ENCODE measurements at places on chromosomes 2 and 18.

DNA sequence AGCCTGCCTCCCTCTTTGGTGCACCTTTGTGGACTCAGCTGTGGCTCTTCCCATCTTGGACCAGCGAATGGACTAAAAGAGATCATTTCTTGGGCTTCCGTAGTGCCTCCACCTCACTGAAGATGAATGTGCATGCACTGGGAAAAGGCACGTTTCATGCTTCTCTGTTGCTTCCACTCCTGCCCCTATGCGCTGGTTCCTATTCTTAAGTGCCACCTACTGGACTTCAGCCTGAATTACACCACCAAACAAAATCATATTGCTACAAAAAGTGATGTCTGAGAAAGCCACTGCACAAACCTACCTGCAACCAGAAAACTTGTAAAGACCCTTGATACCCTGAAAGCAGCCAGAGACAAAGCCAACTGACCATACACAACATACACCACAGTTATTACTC is 695.6 kb downstream of the TSN start:
- DNase-seq: no peak

DNA sequence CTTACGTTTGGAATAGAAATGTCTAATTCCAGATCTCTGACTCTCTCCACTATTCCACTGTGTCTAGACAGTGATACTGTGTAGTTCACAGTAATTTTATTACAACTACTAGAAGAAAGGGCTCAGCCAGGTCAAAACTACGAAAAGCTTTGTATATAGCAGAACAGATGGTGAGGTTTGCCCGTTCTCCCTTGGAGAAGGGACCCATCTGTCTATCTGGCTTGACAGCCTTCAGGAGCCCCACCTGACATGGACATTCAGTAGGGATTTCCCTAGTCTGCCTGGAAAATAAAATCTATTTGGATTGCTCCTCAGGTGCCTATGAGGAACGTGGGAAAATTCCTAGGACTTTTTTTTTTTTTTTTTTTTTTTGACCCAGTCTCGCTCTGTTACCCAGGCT is 435.4 kb downstream of the NRXN1 start:
- DNase-seq: no peak

DNA sequence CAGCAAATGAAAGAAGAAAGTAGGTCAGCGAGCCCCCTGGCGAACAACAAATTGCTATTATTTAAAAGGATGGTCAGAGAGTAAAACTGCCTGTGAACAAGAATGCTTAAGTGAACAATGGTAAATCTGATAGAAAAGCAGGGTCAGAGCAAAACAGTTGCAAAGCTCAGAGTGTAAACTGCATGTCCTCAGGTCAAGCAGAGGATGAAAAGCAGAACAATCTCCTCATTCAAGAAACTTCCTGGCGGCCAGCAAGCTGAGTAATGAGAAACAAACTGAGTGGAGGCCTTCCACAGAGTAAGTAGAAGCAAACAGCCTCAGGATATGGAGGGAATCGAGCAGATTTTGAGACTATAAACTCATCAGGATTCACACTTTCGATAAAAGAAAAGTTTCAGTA is 117.9 kb downstream of the PPP1R1C start:
- DNase-seq: no peak

DNA sequence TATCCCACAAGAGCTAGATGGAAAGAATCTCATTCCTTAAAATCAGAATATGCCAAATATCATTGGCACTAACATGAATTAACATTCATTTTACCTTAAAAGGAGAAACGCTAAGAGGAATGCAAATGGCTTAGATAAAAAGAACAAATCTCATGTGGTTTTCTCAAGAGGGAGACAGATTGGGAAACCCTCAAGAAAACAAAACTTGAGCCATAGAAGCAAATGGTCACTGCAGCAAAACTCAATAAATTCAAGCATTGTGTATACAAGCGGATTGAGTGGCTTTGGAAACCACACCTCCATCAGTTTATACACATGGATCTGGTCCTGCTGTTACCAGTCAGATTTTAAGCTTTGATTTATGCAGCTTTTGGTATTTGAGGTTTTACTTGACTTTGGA is 1331.8 kb upstream of the ZEB2 start:
- no peak for DNase-seq

- DNase-seq: no peak
These were observed 270.3 kb upstream of the PARD3B start for GRCh38 chr2:204274991-204275390.

DNA sequence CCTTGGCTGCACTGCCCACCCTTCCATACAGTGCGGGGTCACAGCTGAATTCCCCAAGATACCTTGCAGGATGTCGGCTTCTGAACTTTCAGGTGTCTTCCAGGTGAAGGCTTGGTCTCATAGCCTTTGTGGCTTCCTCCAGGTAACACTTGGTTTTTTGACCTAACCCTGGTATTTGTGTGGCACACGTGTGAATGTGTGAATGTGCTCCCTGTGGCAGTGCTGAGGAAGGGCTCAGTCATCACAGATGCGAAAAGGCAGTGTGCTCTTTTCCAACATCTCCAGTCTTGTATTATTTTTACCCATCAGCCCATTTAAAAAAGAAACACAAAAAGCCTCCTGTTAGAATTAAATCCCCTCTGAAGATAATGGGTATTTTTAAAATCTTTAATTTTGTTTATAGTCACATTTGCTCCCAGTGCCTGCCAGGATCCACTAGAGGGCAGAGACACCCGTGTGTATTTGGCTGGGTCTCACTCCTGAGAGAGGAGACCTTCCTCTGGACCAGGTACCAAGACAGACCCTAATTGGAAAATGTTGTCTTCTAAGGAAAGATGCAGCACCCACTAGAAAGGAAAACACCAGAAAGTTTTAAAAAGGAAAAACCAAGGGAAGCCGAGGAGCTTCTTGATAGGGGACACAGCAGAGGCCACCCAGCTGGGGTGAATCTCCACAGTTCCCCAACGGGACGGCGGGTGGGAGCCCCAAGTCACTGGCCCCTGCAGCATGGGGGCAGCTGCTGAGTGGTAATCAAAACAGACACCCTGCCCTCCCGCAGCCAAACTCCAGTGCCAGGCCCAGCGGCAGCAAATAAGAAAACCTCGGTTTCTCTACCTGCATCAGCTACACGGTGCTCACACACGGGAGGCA is 27.7 kb downstream of the FAM110C start:
- DNase-seq: no peak

DNA sequence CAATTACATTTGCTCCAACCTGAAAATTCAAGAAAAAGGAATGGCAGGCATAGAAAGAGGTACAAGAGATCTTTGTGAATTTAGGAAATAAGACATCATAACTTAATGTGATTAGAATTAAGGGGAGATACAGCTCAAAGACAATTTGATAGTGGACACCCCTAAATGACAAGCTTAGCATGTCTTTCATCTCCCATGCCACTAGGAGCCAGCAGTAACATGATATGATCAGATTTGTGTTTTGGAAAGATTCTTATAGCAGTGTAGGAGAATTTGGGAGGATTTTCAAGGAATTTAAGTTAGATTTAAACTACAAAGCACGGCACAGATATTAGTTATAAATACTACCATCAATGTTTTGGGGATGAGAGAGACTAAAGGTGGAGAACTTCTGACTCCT is 340.8 kb downstream of the RDH14 start:
- DNase-seq: no peak

GRCh38 chr2:52810460-52810859 is 957.1 kb upstream of the CHAC2 start:
- DNase-seq: no peak

- DNase-seq: no peak
These were observed 137.5 kb downstream of the CTIF start for GRCh38 chr18:48676346-48676745.

DNA sequence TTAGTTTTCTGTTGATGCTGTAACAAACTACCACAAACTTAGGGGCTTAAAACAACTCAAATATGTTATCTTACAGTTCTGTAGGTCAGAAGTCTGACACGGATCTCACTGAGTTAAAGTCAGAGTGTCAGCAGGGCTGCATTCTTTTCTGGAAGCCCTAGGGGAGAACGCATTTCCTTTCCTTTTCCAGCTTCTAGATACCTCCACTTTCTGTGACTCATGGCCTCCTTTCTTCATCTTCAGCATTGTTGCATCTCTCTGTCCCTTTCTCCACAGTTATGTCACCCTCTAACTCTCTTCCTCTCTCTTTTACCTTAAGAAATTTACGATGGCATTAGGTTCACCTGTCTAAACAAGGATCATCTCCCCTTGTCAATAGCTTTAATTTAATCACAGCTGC is 13.3 kb upstream of the PPP4R1 start:
- DNase-seq: no peak

DNA sequence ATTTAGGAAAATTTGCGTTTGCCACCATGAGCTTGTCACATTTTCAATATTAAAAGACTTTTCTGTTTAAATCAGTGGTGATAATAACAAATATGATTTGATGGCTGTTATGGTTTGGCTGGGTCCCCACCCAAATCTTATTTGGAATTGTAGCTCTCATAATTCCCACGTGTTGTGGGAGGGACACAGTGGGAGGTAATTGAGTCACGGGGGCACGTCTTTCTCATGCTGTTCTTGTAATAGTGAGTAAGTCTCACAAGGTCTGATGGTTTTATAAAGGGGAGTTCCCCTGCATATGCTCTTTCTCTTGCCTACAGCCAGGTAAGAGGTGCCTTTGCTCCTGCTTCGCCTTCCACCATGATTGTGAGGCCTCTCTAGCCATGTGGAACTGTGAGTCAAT is 83.4 kb upstream of the RGPD4 start:
- no peak for DNase-seq

GRCh38 chr18:8506251-8507049 is 102.8 kb upstream of the RAB12 start:
- no peak for DNase-seq

- DNase-seq: no peak
These were observed 50.9 kb downstream of the ADNP2 start for GRCh38 chr18:80159713-80160636.

- DNase-seq: no peak
These were observed 410.4 kb downstream of the MEIS1 start for GRCh38 chr2:66845307-66845706.
